ENCODE measurements at places on chromosomes 7 and 10. TPM values are rescaled to one million over a fixed set of nuclear protein-coding genes. Genes with fewer than 3 reads are reported as not detected.

DNA sequence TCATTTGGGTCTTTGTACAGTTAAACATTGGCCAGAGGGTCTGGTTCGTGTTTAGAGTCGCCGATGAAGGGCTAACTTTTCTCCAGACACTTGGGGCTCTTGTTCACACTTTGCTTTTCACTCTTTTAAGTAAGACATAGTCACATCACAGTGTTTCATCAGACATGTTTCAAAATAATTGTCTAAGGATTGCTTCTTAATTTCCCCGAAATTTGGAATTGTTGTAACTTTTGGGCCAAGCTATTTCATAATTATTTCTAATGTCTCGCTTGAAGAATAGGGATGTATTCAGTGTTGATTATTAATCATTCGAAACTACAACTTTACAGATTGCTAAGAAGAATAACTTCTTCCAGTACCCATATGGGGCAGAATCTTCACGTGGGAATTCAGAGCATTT lies 92.8 kb downstream of the TCF7L2 start:
- DNase-seq: no peak
- no peaks in the 10 kb centered on the region for H3K36me3 ChIP-seq
- H3K27me3 ChIP-seq: no peaks in the 10 kb centered on the region
- H3K27ac ChIP-seq: no peak overlapping the region
- peaks cover 7% of the 10 kb centered on the region for H3K4me1 ChIP-seq

GRCh38 chr10:4059471-4060138 lies 274.6 kb upstream of the KLF6 start:
- H3K36me3 ChIP-seq: no peaks in the 10 kb centered on the region
- no peaks in the 10 kb centered on the region for H3K4me1 ChIP-seq
- no peak for DNase-seq
- H3K4me3 ChIP-seq: no peak overlapping the region

GRCh38 chr7:93977211-93977950 lies 26.8 kb downstream of the BET1 start:
- peaks cover 4% of the 10 kb centered on the region for H3K4me1 ChIP-seq
- no peaks in the 10 kb centered on the region for H3K27me3 ChIP-seq
- DNase-seq: no peak
- no peak overlapping the region for H3K4me3 ChIP-seq
- no peak overlapping the region for H3K27ac ChIP-seq

Gene OPN1SW
- total RNA-seq: not detected

Gene CFTR
- not detected for total RNA-seq

Gene CALML3
- total RNA-seq: not detected

Measured in glutamatergic neuron (in vitro differentiated cells).